Activated CD4-positive, alpha-beta T cell treated with anti-CD3 and anti-CD28 coated beads, Interleukin-2, amount 50 U/mL, for 16 hours (primary cell): ENCODE measurements at places on chromosomes 11 and 22.
A peak's percentile ranks its signal among the peaks of the same experiment; 100 is the strongest.

- no peak for DNase-seq
Observed at GRCh38 chr11:71333473-71333872, 81.1 kb upstream of the SHANK2 start.

DNA sequence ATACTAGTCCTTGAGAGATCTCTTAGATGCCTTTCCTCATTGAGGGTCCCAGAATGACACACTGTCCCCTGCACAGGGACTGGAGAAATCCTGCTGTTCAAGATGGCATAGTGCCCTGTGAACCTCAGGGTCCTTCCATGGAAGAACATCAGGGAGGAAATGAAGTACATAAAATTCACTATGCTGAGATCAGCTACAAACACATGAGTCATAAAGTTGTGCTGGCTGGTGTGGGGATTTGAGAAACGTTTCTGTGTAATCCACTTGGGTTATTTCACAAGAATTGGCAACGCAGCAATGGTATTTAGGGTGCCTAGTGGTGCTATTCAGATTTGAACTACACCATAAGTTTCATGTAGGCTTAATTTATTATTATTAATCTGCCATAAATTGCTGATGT lies 174.4 kb downstream of the MAML2 start:
- DNase-seq: peak; percentile 68

DNA sequence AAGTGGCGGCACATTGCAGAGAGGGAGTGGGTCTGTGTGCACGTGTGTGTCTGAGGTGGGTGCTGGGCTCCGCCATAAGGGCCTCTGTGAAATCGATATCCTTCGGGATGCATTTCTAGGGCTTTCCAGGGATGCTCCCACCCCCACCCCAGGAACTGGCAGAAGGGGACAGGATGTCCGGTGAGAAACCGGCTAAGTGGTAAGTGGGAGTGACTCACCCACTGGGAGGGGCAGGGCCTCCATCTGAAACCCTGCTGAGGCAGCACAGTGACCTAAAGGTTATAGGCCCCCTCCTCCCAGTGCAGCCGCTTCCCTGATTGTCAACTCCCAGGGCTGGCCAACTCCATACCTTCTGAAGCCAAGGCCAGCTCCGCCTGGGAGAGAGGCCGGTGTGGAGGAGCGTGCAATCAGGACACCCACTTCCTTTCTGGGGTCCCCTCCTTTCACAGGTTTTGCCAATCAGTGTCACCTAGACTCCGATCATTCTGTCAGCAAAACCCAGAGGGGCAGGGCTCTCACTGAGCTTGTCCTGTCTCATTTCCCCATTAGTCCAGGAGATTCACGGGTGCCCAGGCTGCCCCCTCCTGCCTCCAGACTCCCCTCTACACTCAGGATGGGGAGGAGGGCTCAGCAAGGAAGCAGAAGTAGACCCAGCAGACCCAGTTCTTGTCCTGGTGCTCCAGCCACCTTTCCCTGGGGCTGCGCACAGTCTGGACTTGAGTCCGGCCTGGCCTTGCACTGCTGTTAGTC lies 44.5 kb downstream of the NECTIN1 start:
- DNase-seq: peak; percentile 5

- no peak for DNase-seq
Observed at GRCh38 chr11:120925944-120926343, 98.0 kb upstream of the TBCEL start.

DNA sequence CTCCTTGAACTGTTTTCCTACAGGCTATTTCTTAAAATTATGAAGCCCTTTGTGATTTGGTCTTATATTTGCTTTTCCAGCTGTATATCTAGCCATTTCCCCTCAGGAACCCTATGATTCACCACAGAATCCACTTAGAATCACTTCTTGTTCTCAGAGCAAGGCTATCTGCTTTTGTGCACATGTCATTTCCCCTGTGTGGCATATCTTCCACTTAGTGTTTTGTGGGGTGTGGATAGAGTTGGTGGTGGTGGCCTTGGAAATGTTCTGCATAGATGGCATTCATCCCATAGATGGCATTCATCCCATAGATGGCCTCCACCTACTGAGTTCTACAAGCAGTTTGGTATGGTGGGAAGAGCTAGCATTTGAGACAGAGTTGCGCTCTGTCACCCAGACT lies 44.7 kb downstream of the SWAP70 start:
- no peak for DNase-seq

GRCh38 chr11:96869207-96869606 lies 479.4 kb downstream of the JRKL start:
- DNase-seq: no peak

DNA sequence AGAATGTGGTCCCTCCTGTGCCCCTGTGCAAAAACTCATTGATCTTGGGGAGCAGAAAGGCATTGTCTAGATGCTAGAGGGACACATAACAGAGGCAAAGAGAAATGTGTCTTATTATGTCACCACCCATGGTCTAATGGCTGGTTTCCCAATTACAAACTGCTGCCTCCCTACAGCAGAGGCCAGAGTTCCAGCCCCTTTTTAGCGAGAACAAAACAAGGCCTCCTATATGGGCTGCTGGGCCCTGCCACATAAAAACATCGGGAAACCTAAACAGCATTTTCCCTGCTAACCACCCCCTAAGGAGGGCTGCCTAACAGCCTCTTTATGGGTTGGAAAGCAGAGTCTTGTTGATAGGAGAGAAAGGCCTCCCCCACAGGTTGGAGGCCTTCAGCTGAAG lies 75.2 kb upstream of the CRTAM start:
- DNase-seq: no peak

DNA sequence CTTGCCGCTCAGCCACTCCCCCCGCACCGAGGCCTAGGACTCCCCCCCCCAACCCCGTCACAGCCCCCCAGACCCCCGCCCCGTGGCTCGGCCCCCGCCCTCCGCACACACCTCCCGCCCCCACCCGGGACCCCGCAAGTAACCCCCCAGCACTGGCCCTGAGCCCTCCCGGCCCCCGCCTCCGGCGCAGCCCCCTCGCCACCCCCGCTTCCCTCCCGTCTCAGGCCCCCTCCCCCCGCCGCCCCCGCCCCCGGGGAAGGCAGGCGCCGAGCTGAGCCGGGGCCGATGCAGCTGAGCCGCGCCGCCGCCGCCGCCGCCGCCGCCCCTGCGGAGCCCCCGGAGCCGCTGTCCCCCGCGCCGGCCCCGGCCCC lies 1.5 kb downstream of the SHANK3 start:
- DNase-seq: no peak

GRCh38 chr11:17905477-17905876 lies 107.4 kb downstream of the SERGEF start:
- no peak for DNase-seq

- no peak for DNase-seq
Observed at GRCh38 chr11:40513281-40513680, 946.2 kb downstream of the LRRC4C start.

- no peak for DNase-seq
Observed at GRCh38 chr11:133506023-133506422, 26.3 kb downstream of the OPCML start.

DNA sequence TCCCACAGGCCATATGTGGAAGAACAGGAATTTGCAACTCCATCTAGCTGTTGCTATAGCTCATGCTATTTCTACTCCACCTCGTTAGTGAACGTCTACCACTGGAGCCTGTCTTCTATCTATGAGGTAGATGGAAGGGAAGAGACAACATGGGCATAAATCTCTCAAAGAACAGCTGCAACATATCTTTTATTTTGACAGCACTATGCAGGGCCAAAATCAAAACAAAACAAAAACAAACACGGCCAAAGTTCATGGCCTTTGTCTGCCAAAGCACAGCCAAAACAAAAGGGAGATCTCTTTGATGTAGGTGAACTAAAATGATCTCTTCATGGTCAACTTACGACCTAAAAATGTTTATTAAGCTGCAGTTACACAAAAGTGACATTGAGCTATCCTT lies 215.2 kb upstream of the MPPED2 start:
- DNase-seq: no peak

GRCh38 chr11:46259971-46260560 lies 17.4 kb upstream of the CREB3L1 start:
- DNase-seq: no peak

DNA sequence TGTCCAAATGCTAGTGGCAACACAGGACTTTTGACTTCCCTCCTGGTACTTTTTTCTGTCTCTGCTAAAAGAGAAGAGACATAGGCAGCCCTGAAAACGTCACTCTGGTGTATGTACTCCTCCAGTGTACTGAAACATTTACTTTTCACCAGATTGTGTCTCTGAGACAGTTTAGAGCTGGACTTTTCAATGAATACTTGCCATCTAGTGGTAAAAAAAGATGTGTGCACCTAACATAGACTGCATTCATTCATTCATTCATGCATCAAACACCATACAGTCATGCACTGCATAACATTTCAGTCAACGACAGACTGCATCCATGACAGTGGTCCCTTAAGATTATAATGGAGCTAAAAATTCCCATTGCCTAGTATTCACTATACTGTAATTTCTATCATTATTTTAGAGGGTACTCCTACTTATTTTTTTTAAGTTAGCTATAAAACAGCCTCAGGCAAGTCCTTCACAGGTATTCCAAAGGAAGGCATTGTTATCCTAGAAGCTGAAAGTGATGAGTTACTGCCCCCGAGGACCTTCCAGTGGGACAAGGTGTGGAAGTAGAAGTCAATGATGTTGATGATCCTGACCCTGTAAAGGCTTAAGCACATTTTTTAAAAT lies 186.2 kb downstream of the SPON1 start:
- peak; percentile 33 for DNase-seq

- DNase-seq: no peak
Observed at GRCh38 chr11:1217151-1217550, 5.7 kb upstream of the MUC5B start.

DNA sequence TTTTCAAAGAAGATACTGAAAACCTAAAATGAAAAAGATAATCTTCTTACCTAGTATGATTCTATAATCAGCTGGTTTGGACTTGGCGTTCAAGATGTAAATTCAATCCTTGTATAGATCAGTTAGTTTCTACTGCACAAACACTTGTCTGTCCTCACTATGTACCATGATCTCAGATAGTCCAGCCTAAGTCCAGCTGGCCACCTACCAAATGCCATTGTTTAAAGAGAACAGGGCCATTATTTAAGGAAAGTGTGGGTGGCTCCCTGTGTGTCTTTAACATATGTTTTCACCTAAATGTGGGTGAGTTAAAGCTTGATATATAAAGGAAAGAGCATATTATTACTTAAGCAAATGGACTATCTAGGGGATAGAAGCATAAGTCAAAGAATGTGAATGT lies 38.6 kb downstream of the BLID start:
- no peak for DNase-seq

DNA sequence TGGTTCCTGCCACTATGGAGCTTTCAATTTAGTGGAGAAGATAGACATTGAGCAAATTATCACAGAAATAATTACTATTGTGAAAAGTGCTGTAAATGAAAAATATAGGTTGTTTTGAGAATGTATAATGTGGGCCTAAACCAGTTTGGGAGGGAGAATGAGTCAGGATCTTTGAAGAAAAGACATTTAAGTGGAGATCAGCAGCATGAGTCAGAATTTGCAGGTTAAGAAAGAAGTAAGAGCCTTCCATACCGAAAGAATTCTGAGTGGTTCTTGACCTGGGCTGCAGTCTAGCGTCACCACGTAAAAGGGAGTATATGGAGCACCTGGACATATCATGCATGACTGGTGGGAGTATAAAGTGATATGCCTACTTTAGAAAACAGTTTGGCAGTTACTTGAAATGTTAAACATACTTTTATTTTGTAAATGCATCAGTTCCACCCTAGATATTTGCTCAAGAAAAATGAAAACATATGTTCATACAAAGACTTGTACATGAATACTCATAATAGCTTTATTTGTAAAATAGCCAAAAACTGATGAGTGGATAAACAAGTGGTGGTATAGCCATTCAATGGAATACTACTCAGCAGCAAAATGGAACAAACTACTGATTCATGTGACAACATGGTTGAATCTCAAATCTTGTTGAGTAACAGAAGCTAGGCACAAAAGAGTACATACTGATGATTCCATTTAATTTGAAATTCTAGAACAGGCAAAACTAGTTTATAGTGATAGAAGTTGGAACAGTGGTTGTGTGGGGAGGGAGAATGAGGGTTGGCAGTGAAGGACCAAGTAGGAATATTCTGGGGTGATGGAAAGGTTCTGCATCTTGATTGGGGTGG lies 99.2 kb downstream of the STIM1 start:
- peak; percentile 50 for DNase-seq

GRCh38 chr11:122776546-122776945 lies 61.8 kb upstream of the CRTAM start:
- DNase-seq: no peak

- no peak for DNase-seq
Observed at GRCh38 chr11:110631551-110631950, 80.7 kb downstream of the ARHGAP20 start.

DNA sequence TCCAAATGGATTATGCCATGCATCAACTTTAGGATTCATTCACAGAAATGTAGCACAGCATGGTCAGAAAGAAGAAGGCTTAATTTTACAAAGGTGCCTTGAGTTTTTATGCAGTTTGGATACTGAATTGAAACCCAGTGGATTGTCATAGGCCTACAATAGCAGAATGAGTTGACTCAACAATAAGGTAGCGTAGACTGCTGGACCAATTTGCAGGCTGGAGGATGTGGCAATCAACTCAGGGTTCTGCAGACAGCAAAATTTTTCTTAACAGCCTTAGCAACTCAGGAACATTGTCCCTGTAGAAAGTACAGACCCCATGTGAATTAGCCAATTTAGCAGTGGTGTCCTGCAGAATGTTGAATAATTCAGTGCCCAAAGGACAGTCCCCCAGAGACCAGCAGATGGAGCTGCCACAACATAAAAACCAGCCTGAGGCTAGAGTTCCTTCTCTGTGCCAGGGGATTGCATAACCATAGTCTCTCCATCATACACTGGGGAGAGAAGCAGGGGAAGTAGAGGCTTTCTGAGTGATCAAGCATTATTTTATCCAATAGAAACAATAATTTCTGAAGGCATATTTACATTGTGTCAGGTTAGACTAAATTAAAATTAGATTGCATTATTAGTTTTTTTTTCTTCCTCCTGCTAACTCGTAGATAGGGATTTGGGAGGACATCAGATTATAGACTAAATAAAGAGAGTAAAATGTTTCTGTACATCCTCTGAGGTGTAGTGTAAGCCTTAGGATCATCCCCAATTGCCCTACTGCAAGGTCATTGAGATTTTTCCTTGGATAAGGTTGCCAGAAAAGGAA lies 20.3 kb upstream of the MRPL17 start:
- DNase-seq: peak; percentile 38

DNA sequence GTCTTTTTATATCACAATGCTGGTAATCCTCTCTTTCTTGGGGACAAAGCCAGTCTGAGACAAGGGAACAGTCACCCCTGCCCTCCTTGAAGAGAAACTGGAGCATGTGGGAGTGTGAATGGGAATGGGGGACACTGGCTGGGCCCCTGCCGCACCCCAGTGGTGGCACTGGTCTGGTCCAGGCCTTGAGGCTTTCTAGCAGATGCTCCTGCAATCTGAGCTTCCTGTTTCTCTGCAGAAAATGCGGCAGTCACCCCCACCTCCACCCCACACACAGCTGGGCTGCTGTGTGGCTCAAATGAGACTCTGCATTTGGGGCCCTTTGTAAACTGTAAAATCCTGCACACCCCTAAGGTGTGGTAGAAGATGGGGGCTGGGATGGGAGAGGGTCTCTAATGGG lies 6.6 kb upstream of the MARK2 start:
- no peak for DNase-seq
